Activated CD4-positive, alpha-beta T cell treated with anti-CD3 and anti-CD28 coated beads for 24 hours (primary cell): ENCODE measurements at places on chromosomes 5 and 9.

- no peak for DNase-seq
Observed at GRCh38 chr9:130450344-130451003, 5.7 kb downstream of the ASS1 start.

- peak; percentile 6 for DNase-seq
Observed at GRCh38 chr9:85522459-85523092, 219.2 kb downstream of the AGTPBP1 start.

GRCh38 chr5:123992641-123993040 lies 480.7 kb downstream of the CSNK1G3 start:
- DNase-seq, result no peak

DNA sequence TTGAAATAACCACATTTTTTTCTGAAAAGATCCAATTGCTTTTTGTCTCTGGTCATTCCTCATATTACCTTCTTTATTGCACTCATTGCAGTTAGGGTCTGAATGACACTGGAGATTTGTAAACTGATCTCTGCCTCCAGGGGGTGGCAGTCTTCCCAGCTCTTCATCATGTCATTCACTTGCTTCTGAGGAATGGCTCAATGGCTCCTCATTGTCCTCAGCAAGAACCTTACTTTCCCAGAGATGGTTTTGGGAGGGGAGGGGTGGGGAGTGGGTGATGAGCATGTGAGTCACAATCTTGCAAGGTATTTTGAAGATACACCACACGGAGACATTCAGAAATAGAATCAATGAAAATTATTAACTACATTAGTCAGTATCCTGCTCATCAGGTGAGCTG lies 159.8 kb upstream of the GAS1 start:
- no peak for DNase-seq

DNA sequence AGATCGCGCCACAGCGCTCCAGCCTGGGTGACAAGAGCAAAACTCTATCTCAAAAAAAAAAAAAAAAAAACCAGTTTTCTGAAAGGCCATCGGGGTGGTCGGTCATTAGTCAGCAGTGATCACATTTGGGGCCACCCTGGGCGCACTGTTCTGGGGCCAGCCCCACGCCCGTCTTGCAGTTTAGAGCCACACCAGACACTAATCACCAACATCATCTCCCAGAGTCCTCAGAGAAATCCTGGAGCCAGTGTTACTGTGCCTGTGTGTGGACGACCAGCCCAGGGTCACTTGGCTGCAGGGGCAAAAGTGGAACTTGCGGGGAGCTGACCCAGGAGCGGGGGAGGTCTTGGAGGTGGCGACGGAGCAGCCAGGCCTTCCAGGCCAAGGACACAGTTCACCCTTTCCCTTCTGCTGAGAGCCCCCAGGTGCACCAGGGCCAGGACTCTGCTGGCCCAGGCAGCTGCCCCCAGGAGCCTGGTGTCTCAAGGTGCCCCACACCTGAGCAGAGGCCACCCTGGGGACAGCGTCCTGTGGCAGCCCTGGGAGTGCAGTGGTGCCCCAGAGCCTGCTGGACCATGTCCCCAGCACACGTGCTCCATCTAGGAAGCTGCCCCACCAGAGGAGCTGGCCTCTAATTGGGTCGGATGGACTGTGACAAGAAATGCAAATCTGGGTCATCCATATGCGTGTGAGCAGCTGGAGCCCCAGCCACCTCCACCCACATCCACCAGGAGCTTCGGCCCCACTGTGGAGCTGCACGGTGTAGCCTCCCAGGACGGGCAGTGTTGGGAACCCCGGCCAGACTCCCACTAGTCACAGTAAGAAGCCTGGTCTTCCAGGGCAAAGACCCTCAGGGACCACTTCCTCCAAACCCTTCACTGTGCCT lies 51.1 kb downstream of the NEK6 start:
- no peak for DNase-seq

DNA sequence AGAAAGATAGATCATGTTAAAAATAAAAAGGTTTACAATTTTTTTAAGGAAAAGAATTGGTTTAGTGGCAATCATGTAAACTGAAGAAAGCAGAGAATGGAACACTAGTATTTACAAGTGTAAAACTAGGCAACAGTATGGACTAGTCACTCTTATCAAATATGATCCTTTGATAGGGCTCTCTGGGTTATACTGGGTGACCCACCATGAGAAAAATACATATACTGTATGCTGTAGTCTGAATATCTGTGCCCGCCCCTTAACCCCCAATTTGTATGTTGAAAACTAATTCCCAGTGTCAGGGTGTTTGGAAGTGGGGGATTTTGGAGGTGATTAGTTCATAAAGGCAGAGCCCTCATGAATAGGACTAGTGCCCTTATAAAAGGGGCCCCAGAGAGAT lies 236.8 kb upstream of the TARS1 start:
- DNase-seq, result no peak

DNA sequence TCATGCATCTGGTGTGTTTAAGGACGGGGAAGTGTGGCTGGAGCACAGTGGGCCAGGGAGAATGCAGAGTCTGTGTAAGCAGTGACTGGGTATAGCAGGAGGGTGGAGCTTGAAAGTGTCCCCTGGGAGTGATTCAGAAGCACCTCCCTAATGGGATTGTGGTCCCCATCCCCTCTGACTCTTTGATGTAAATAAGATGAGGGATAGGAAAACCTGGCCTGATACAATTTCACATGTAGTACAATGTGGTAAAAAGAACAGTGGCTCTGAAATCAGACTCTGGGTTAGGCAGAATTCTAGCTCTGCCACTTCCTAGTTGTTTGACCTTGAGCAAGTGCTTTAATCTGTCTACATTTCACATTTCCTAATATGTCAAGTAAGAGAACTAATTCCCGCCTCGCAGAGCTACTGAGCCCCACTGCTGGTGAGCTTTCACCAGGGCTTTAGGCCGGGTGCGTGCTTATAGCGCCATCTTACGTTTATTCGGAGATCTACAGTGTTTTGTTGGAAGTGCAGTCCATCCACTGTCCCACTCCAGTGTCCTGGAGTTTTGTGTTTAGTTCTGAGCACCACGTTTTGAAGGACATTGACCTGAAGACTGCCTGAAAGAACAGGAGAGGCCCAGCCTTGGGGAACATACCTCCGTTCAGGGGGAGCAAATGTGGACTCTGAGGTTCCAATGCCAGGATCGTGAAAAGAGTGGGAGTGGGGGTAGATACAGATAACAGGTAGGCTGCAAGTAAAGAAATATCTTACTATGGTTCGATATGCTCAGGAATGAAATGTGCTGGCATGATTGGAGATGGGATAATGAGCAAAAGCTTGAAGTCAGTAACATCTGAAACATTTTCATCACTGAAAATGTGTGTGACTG lies 51.2 kb upstream of the TESK1 start:
- no peak for DNase-seq

DNA sequence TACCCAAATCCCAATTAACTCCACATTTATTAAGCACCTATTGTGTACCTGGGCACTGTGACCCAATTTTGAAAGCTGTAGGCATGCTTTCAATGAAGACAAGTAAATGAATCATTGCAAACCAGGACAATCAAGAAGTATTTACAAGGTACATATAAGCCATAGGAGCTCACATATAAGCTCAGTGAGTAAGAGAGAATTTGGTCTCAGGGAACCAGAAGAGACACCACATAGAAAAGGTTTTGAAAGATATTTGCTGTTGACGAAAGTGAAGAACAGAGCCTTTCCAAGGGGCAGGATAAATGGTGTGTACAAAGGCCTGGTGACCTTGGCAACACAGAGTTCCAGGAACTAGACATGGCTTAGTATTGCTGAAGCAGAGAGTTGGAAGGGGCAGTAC lies 187.6 kb downstream of the CD180 start:
- DNase-seq, result no peak

- DNase-seq, result no peak
Observed at GRCh38 chr5:173920024-173920753, 32.0 kb downstream of the CPEB4 start.
